ENCODE measurements at places on chromosomes 1 and 21.
A peak's percentile ranks its signal among the peaks of the same experiment; 100 is the strongest.

DNA sequence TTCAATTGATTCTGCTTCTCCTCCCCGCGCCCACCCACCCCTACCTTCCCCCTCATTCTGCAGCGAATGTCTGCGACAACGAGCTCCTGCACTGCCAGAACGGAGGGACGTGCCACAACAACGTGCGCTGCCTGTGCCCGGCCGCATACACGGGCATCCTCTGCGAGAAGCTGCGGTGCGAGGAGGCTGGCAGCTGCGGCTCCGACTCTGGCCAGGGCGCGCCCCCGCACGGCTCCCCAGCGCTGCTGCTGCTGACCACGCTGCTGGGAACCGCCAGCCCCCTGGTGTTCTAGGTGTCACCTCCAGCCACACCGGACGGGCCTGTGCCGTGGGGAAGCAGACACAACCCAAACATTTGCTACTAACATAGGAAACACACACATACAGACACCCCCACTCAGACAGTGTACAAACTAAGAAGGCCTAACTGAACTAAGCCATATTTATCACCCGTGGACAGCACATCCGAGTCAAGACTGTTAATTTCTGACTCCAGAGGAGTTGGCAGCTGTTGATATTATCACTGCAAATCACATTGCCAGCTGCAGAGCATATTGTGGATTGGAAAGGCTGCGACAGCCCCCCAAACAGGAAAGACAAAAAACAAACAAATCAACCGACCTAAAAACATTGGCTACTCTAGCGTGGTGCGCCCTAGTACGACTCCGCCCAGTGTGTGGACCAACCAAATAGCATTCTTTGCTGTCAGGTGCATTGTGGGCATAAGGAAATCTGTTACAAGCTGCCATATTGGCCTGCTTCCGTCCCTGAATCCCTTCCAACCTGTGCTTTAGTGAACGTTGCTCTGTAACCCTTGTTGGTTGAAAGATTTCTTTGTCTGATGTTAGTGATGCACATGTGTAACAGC lies 339.9 kb downstream of the NTNG1 start:
- peak; percentile 84 for DNase-seq

GRCh38 chr1:6129313-6129712 lies 50.8 kb downstream of the CHD5 start:
- DNase-seq = no peak

DNA sequence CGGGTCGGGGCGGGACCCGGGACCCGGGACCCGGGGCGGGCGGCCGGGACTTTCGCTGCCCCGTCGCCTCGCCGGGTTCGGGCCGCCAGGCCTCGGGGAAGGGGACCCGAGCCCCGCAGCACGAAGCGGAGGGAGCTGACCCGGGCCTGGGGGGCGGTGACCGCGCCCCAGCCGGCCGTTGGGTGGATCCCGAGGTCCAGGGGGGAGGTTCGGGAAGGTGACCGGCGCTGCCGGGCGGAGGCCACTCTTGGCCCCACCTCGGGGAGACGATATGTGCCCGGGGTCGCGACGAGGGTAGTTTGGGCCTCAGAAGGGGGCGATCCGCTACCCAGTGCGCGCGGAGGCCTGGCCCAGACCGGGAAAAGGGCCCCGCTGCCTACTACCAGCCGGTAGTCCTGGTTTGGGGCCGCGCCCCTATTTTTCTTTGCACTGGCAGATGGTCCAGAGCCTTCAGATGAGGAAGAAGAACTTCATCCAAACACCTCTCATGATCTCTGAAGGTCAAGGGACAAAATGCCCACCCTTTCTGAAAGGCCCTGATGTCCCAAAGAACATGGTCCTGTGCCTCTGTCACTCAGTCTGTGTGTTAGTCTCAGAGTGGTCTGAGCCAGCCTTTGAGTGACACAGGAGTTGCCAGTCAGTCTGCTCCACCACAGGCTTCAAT lies 766 bp downstream of the AGO4 start:
- DNase-seq = peak; percentile 49

- DNase-seq = no peak
These were observed 2.6 kb downstream of the HDGF start for GRCh38 chr1:156748670-156749418.

GRCh38 chr1:39954324-39954869 lies 548 bp upstream of the MFSD2A start:
- no peak for DNase-seq

DNA sequence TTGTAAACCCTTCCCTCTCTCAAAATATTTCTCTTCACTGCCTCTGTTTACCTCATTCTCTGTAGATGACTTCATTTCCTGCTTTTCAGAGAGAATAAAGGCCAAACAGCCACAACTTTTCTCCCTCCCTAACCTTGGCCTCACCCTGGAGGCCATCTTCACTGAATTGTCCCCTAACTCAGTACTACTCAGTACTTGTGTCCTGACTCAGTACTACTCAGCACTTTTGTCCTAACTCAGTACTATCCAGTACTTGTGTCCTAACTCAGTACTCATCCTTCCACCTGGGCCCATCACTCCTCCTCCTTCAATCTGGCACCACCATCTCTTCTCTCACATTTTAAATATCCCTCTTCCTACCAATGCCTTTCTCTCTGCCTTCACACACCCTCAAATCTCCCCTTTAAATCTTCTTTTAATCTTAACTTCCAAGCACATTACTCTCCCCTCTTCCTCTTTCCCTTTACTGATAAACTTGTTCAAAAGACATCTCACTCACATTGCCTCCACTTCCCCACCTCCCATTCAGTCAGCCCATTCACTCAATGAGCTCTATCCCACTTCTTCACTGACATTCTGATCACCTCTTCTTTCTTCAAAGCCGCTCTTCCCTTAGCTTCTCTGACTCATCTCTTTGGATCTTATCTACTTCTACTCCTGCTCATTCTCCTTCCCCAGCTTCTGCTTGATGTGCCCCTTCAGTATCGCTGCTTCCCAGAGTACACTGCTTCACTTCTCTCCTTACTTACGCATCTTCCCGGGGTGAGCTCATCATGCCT lies 121.4 kb downstream of the RNF220 start:
- no peak for DNase-seq

DNA sequence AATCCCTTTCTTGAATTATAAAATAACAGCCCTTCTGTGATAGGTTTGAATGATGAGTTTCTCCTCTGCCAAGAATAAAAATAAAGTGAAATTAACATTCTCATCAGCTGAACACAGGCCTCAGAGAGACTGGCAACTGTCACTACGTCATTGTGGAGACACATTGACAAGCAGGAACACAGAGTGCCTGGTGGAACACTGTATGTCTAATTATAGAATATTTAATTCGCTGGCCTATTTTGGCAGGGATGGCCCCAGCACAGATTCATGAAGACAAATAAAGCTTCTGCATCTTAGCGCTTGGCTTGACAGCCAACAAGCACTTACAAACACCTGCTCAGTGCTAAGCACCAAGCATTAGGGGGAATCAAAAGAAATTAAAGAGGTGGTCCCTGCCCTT lies 52.0 kb upstream of the SMYD2 start:
- peak; percentile 76 for DNase-seq

DNA sequence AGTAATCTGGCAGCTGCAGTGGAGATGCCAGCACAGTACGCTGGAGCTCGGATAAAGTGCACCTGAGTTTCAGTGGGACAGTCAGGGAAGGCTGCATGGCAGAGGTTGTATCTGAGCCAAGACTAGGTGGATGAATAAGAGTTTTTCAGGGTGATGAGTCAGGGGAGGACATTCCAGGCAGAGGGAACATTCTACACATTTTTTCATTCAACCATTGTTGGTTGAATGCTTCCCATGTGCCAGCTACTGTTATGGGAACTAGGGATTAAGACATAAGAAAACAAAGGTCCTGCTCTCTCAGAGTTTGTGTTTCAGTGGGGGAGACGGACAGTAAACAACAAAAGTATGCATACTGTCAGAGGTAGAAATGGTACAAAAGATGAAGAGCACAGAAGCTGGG lies 5.2 kb downstream of the LEPR start:
- no peak for DNase-seq

- DNase-seq = no peak
These were observed 66.4 kb upstream of the GALNT2 start for GRCh38 chr1:230000493-230001184.

GRCh38 chr1:175725684-175726083 lies 17.7 kb downstream of the TNR start:
- no peak for DNase-seq

DNA sequence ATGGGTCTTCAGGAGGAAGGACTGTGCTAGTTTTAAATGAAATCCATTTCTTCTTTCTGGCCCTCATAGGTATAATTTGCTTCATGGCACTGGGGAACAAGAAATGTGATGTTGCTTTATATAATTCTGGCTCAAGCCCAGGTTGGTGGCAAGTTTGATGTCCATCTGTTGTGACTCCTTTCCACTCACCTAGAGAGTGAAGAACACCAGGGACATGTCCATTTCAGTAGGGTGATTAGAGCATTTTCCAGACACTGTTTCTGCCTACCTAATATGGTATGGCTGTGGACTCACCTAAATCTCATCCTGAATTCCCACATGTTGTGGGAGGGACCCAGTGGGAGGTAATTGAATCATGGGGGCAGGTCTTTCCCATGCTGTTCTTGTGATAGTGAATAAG lies 278.1 kb downstream of the LMX1A start:
- DNase-seq = no peak

DNA sequence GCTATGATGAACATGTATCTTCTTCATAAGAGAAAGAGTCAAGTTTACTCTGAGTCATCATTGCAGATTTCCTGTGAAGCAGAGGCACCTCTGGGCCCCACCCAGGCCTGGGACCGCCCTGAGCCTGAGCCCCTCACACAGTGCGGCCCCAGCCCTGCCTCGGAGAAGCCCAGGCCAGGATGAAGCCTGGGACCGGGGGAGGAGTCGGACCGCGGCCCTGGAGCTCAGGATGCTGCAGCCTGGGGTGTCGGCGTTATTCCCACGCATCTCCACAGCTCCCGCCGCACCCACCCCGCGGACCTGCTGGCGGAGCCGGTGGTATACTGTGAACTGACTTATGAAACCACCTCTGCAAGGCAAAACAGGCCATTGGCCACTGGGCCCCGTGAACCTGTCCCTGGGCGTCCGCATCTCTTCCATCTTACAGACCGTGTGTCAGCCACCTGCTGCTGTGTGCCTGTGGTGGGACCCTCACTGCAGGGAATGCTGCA lies 2.4 kb upstream of the COL6A1 start:
- no peak for DNase-seq

DNA sequence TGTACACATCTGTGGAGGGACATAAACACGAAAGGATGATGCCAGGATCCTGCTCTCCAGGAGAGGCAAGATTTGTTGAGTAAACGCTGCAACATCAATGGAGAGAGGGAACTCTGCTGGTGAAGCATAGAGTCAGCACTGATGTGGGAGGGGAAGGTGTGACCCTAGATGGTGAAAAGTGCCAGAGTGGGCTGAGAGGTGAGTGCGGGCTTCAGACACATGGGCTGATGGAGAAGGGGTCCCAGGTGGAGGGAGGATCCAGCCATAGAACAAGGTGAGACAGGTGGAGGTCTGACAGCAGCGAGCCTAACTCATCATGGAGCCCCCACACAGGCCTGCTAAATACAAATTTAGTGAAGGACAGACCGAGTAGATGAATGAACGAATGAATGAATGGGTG lies 9.7 kb downstream of the RD3 start:
- no peak for DNase-seq

- no peak for DNase-seq
These were observed 53.1 kb downstream of the S100B start for GRCh38 chr21:46551636-46552241.

DNA sequence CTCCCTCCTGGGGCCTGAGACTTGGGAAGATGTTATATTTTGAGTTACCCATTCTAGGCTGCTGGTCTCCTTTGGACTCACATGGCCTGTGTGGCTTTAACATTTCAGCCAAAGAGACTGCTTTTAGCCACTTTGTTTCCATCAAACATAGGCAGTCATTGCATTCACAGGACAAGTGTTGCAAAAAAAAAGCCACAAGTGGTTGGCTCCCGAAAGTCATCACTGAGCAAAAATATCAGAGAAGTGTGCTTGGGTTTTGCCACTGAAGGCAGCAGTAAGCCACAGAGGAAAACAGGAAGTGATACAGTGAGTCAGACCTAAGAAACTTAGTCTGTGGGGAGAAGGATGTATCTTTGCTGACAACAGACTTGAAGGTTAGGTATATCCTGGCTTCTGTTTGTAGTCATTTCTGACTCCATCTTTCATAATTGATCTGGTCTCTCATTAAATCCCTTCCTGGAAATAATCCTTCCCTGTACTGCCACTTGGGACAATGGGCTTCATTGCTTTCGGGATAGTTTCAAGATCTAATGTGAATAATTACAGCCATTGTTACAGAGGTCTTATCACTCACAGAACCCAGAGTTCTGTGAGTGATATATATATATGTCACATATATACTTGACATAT lies 80.9 kb downstream of the COLGALT2 start:
- DNase-seq = no peak

- no peak for DNase-seq
These were observed 50.7 kb downstream of the SYT14 start for GRCh38 chr1:209988706-209989105.

GRCh38 chr1:160954158-160955104 lies at the start of gene ITLN2:
Gene ITLN2 (minus strand): TSS chr1:160954809. CDS start chr1:160954741, 68 bp downstream.
- DNase-seq = no peak

DNA sequence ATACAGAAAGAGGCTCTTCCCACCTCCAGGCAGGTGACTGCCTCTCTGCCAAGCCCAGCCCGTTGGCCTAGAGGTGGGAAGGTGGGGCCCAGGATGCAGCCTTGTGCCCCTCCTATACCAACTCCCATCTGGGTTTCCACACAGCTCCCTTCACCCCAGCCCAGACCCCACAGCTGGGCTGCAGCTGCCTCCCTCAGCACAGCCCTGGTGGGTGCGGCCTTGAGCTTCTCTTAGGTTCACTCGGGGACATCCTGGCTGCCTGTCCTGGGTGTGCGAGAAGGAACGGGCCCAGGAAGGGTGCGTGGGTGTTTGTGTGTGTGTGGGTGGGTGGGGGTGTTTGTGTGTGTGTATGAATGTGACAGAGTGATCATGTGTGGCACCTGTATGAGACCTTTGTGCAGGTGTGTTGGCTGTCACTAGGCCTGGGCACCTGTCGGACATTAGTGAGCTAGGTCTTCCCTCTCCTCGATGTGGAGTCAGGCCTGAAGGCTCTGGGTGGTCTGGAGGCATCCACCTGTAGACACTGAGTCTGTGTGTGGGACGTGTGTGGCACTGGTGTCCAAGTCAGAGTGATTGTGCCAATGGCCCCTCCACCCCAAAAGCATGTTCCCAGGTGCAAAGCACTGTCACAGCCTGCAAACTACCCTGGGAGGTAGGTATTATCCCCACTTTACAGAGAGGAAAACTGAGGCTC lies 30.7 kb downstream of the FOXO6 start:
- no peak for DNase-seq

GRCh38 chr1:86774305-86775295 lies 70.2 kb downstream of the SH3GLB1 start:
- peak; percentile 47 for DNase-seq
